Right atrium auricular region (tissue), 2 donors: ENCODE measurements at places on chromosomes 4 and X.

- no peak within 1 kb of the TSS for H3K27ac ChIP-seq
- no peaks in the 10 kb centered on the region for H3K27me3 ChIP-seq
- no peak for DNase-seq
- peaks cover 14% of the 10 kb centered on the region for H3K4me1 ChIP-seq
Measured at GRCh38 chr4:81030061-81030980, at the start of gene BMP3. TSS of gene BMP3 (plus strand) at chr4:81030708. CDS start at chr4:81031285, 577 bp downstream.

DNA sequence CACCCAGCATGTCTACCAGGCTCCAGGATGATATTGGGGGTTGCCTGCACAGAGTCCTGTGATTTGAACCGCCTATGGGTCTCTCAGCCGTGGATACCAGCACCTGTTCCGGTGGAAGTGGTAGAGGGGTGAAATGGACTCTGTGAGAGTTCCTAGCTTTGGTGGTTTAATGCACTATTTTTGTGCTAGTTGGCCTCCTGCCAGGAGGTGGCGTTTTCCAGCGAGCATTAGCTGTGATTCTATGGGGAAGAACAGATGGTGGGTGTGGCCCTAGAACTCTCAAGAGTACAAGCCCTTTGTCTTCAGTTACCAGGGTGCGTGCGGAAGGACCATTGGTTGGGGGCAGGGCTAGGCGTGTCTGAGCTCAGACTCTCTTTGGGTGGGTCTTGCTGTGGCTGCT, 316.9 kb upstream of the AMOT start:
- DNase-seq: no peak
- no peaks in the 10 kb centered on the region for H3K4me1 ChIP-seq
- no peak overlapping the region for H3K4me3 ChIP-seq
- H3K27ac ChIP-seq: no peak overlapping the region

GRCh38 chrX:42565739-42566138, 212.2 kb downstream of the PPP1R2C start:
- no peak overlapping the region for H3K27ac ChIP-seq
- H3K4me3 ChIP-seq: no peak overlapping the region
- H3K4me1 ChIP-seq: no peaks in the 10 kb centered on the region
- no peaks in the 10 kb centered on the region for H3K27me3 ChIP-seq
- H3K36me3 ChIP-seq: no peaks in the 10 kb centered on the region

- H3K4me3 ChIP-seq: no peak overlapping the region
- H3K36me3 ChIP-seq: no peaks in the 10 kb centered on the region
- DNase-seq: no peak
Measured at GRCh38 chrX:150482537-150483206, 85.7 kb upstream of the MTM1 start.

DNA sequence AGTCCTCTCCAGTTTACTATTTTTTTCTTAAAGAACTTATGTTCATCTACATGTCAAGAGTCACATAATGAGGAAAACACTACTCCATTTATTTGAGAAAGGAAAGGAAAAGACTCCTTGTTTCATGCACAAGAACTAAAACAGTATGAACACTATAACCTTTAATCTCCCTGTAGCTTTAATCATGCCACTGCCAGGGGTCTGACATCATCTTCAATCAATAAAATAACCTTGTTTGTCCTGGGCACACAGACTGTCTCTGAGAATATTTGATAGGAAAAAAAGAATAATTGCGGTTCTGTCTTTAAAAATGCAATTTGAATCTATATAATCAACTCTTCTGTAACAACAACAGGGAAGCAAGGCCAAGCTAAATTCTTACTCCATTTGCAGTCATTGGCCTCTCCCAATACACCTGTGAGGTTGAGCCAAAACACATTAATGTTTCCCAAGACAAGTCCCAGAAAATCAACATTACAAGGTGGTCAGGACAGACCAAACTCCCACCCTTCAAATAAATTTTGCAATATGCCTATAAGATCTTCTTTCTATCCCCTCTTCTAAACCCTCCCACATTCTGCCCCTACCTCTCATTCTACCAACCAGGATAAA, 13.2 kb downstream of the AMOT start:
- H3K4me1 ChIP-seq: no peaks in the 10 kb centered on the region
- no peak for DNase-seq
- no peaks in the 10 kb centered on the region for H3K27me3 ChIP-seq
- H3K4me3 ChIP-seq: no peak overlapping the region
- H3K27ac ChIP-seq: no peak overlapping the region
- H3K36me3 ChIP-seq: no peaks in the 10 kb centered on the region

- H3K36me3 ChIP-seq: no peaks in the 10 kb centered on the region
- no peak overlapping the region for H3K27ac ChIP-seq
- no peaks in the 10 kb centered on the region for H3K4me1 ChIP-seq
- H3K27me3 ChIP-seq: no peaks in the 10 kb centered on the region
Measured at GRCh38 chrX:63361494-63361893, 10.4 kb upstream of the SPIN4 start.

- no peak overlapping the region for H3K27ac ChIP-seq
- DNase-seq: no peak
- no peaks in the 10 kb centered on the region for H3K4me1 ChIP-seq
- no peak overlapping the region for H3K4me3 ChIP-seq
- H3K27me3 ChIP-seq: no peaks in the 10 kb centered on the region
Measured at GRCh38 chr4:181219783-181220416, 1023.3 kb upstream of the TENM3 start.

DNA sequence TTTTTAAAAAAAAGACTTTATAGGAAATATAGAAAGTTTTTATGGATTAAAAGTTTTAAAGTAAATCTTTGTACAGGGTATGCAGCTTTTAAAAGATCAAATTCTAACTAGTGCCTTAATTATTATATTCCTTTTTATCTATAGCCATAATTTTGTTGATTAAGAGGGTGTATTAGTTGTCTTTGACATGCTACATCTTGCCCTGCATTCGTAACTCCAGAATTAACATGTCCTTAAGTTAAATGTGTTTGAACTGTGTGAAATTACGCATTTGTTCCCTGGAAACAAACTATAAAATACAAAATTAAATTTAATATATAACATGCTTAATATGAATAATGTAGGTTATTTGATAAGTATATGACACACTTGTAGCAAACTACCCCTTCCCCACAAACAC, 66.3 kb downstream of the PTPN13 start:
- H3K27ac ChIP-seq: no peak overlapping the region
- H3K4me3 ChIP-seq: no peak overlapping the region
- H3K36me3 ChIP-seq: no peaks in the 10 kb centered on the region
- H3K4me1 ChIP-seq: no peaks in the 10 kb centered on the region

DNA sequence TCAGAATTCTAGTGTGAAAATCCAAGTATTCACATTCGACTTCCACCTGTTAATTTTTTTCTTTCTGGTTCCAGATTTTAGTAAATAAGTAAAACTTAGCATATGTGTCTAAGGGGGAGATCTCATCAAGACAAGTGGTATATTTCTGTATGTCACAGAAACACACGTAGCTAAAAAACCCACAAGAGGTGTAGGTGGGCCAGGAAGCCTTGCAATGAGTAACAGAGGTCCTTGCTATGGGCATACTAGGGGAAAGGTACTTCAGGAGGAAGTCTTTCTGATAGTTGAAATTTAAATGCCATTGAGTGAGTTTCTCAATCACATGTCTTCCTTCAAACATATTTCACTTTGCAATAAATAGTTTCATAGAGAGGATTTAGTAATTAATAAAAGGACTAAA, 315.8 kb downstream of the MID1IP1 start:
- DNase-seq: no peak
- H3K27ac ChIP-seq: no peak overlapping the region
- H3K4me1 ChIP-seq: no peaks in the 10 kb centered on the region
- H3K27me3 ChIP-seq: no peaks in the 10 kb centered on the region
- no peaks in the 10 kb centered on the region for H3K36me3 ChIP-seq

GRCh38 chr4:74267998-74268606, 40.2 kb upstream of the EPGN start:
- no peaks in the 10 kb centered on the region for H3K36me3 ChIP-seq
- no peak overlapping the region for H3K27ac ChIP-seq
- H3K4me1 ChIP-seq: no peaks in the 10 kb centered on the region

DNA sequence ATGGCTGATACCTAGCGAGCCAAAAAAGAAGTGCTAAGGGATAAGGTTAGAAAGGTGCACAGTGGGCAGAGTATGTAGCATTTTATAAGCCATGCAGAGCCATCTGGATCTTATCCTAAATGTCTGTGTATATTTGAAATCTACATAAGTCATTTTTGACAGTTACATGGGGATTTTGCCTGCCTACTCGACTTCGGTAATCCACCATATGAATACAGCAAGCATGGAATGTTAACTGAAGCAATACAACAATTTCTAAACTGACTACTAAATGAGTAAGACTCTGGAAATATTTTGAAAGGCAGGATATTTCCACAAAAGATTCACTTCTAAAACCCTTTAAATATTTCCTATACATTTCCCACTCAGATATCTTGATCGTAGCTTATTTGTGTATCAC, 122.5 kb downstream of the KCNIP4 start:
- no peak overlapping the region for H3K4me3 ChIP-seq
- H3K4me1 ChIP-seq: no peaks in the 10 kb centered on the region
- no peak overlapping the region for H3K27ac ChIP-seq
- no peaks in the 10 kb centered on the region for H3K36me3 ChIP-seq

GRCh38 chr4:146072376-146072775, 103.1 kb upstream of the LSM6 start:
- H3K4me3 ChIP-seq: no peak overlapping the region
- no peaks in the 10 kb centered on the region for H3K4me1 ChIP-seq
- no peak for DNase-seq
- H3K27ac ChIP-seq: no peak overlapping the region
- no peaks in the 10 kb centered on the region for H3K36me3 ChIP-seq
